ENCODE measurements at places on chromosomes 1 and 21.

DNA sequence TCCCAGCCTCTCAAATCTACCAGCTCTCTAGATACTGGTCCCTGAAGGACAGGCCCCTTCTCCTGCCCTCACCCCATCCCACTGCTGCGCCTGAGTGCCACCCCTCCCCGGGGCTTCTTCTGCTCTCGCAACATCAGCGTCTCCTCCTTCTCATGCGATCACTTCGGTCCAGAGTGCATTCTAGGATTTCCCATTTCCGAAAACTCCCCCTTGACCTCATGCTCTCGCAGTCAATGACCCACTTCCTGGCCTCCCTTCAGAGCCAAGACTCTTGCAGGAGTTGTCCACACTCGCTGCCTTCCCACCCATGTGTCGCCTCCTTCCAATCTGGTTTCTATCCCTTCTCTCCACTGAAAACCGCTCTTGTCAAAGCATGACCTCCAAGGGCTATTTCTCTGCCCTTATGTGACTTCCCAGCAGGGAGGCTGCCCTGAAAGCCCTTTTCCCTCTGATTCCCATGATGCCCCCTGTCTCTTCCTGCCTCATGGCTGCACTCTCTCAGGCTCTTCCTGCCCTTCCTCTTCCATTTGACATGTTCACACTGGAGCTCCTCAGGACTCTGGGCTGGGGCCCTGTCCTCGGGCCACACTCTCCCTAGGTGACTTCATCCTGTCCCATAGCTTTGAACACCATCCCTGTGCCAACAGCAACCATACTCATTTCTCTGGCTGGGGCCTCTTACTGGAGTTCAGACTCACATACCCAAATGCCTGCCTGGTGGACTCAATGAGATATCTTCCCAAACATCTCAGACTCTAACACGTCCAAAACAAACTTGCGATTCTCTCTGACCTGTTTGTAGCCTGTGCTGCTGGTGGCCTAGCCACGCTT is 46.0 kb downstream of the LDLRAD2 start:
- no peak for DNase-seq

- DNase-seq = no peak
Measured at GRCh38 chr1:111154021-111154999, 14.3 kb downstream of the CEPT1 start.

- no peak for DNase-seq
Measured at GRCh38 chr1:156961709-156962108, 41.3 kb downstream of the LRRC71 start.

GRCh38 chr1:21586846-21587601 is 77.8 kb downstream of the ALPL start:
- peak; percentile 91 for DNase-seq

DNA sequence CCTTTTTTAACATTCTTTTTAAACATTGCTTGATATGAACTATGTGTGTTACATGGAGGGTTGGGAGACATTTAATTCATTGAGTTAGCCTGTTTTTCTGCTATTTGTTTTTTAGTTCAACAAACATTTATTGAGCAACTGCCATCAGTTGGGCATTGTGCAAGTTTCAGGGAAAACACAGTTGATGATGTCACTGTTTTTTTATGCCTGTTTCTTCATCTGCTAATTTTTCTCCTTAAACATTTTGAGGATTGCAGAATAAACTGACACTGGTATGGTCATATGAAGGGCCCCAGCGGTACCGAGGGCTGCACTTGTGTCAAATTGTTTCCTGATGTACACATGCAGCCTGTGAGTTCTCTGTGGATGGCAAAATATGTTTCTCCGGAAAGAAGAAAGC is 253.0 kb downstream of the FGGY start:
- DNase-seq = peak; percentile 67

- DNase-seq = no peak
Measured at GRCh38 chr21:30714946-30715345, 3.6 kb downstream of the KRTAP21-3 start.

- no peak for DNase-seq
Measured at GRCh38 chr1:246246430-246246829, 260.6 kb downstream of the SMYD3 start.

DNA sequence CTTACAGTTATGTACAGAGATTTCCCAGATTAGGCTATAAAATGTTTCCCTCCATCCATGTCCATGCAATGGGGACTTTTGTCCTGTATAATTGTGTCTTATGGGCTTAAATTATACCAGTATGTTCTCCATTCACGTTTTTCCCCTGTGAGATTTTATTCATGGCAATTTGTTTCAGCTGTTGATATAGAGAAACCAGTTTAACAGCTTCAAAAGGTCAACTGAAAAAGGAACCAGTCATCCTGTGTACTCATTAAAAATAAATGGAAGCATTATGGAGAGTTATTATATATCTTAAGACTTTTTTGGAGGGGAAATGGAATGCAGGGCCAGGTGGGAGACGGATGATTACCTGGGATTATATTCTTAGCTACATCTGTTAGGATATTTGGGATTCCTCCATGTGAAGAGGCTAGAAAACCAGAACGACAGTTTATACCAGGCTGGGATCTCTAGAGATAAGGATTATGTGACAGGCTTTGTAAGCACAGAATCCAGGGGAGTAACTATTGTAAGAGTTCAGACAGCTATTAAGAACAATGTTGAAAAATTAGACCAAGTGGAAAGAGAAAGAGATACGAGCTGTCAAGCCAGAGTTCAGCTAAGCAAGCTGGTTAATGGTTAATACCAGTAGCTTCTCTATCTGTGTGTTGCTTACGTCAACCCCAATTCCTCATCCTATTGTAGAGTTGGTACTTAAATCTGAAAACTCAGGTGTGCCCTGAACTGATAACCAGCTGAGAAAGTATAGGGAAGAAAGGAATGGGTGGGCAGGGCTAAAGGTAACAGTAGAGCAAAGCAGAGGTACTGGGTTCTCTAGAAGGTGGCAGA is 12.4 kb upstream of the ZNF697 start:
- no peak for DNase-seq

GRCh38 chr1:211606914-211607753 is 28.2 kb upstream of the SLC30A1 start:
- no peak for DNase-seq

DNA sequence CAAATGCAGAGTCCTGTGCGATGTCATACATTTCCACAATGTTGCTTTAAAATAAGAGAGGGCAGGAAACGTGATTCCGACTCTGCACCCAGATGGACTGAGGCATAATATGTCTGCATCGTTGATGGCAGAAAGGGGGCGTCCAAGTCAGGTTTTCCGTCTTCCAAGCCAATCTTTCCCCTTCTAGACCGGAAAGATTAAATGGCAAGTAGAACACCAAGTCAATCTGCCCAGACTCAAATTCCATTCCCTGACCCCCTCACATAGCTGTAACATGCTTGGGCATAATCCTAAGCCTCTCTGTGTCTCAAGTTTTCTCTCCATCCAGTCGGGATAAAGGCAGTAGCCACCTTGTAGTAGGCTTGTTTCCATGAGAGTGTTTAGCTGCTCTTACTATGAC is 14.4 kb downstream of the PCP4 start:
- no peak for DNase-seq

- DNase-seq = peak; percentile 33
Measured at GRCh38 chr1:209896346-209896745, 41.7 kb upstream of the SYT14 start.

DNA sequence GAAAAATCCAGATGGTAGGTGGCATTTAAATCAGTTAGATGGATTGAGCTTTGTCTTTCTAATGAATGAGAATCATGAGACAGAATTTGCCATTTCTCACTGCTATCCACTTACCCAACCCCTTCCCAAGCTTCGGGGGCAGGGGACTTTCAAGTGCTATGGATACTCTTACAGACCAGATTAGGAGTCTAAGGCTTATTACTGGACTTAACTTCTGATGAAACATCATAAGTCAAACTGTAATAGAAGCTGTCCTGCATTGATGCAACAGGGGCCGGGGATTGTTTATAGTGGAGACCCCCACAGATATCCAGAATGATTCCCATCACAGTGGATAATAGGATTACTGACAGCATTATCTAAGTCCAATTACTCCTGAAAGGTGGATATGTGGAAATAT is 267.0 kb downstream of the NUF2 start:
- DNase-seq = no peak

GRCh38 chr21:44897326-44898010 is 23.2 kb downstream of the ITGB2 start:
- DNase-seq = no peak

- no peak for DNase-seq
Measured at GRCh38 chr1:182699393-182700350, 15.3 kb upstream of the RGS8 start.

GRCh38 chr1:162873671-162874666 is 13.0 kb upstream of the CCDC190 start:
- DNase-seq = peak; percentile 85

GRCh38 chr1:206754011-206754410 is 16.6 kb upstream of the IL19 start:
- DNase-seq = peak; percentile 69

GRCh38 chr1:193794239-193794638 is 607.8 kb upstream of the B3GALT2 start:
- DNase-seq = peak; percentile 3

- no peak for DNase-seq
Measured at GRCh38 chr1:2187619-2188018, 7.0 kb downstream of the FAAP20 start.

Data from IMR-90 (cell line).